ENCODE measurements at places on chromosomes 6 and 20.
A peak's percentile ranks its signal among the peaks of the same experiment; 100 is the strongest.

DNA sequence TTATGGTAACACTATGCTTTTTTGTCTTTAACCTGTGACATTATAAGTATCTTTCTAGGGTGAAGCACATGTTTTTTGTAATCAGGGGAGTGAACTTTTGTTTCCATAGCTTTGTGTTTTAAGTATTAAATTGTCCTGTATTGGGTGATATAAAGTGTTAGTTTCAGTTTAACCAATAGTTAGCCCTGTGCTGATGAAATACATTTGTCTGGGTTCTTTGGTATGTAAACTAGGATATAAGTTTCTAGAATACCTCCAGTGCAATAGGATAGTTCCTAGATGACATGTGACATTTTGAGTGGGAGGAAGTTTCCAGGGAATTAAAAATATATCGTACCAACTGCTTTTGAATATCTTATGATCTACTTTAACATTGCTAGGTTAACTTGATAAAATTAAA lies 611.0 kb upstream of the MARCKS start:
- no peak for DNase-seq

- DNase-seq, result no peak
These were observed 66.4 kb downstream of the LY86 start for GRCh38 chr6:6654599-6655575.

DNA sequence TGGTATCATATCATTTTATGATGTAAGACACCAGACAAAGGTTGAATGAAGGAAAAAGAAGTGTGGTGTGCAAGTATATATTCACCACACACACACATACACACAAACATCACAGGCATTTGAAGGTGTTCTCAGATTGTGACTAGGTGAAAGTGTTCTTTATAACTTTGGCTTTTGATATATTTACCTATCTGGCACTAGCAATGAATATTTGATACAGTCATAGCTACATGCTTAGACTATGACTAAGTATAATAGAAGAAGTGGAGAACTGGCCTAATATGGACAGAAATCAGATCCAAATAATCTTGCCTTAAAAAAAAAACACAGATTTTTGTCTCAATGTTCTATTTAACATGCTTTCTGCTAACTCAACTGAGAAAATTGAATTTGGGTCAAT lies 809.9 kb downstream of the KIF16B start:
- DNase-seq, result no peak

DNA sequence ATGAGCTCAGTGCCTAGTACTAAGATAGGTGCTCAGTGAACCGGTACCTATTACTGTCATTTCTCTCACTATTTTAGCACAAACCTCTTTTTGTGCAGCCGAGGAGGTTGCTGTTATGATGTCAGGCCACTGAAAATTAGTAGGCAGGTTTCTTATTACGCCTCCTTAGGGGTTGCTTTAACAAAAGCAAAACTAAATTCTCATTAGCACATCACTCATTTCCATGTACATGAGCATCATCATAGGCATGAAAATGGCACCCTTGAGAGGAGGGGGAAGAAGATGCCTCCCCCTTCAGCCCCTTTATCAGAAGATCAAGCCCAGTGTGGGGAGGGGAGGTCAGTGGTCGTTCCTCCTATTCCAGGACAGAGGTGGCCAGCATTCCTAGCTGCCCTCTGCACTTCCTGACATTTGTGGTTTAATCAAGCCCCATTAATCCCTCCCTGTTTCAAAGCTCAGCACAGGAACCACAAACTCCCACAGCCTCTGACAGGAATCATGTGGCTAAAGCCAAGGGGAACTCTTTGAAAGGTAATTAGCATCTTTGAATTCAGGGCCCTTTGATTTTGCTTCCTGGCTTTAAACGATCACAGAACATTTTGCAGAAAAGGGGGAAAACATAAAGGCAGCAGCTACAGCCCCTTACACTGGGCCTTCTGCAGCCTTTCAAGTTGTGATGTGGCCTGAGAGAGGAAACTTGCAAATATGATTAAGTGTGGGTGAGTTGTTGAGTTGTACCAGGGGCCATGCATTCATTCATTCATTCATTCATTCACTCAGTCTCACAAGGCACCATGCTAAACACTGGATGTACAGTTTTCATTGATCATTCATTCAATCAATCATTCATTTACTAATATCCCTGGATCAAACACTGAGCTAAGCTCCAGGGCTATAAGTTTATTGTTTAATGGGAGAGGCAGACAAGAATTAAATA lies 31.9 kb upstream of the PSMF1 start:
- no peak for DNase-seq

DNA sequence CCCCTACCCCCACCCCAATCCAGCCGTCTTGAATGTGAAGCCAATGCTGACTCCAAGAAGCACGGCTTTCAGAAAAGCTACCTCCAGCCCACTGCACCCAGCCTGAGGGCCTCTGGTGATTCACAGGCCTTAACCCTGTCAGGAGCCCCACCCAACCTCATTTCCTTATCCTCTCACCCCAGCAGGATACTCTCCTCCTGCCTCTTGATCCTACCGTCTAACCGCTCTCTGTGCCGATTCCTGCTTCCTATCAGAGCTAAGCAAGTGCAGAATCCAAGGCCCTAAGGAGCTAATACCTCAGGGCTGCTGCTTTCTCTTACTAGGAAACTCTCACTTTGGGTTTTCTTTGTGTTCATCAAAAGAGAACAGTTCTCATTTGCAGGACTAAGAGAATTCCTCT lies 47.2 kb downstream of the TRERF1 start:
- peak; percentile 89 for DNase-seq

GRCh38 chr6:110232450-110232849 lies 52.2 kb downstream of the CDC40 start:
- DNase-seq, result no peak

GRCh38 chr6:67870321-67870720 lies 764.8 kb upstream of the ADGRB3 start:
- no peak for DNase-seq

DNA sequence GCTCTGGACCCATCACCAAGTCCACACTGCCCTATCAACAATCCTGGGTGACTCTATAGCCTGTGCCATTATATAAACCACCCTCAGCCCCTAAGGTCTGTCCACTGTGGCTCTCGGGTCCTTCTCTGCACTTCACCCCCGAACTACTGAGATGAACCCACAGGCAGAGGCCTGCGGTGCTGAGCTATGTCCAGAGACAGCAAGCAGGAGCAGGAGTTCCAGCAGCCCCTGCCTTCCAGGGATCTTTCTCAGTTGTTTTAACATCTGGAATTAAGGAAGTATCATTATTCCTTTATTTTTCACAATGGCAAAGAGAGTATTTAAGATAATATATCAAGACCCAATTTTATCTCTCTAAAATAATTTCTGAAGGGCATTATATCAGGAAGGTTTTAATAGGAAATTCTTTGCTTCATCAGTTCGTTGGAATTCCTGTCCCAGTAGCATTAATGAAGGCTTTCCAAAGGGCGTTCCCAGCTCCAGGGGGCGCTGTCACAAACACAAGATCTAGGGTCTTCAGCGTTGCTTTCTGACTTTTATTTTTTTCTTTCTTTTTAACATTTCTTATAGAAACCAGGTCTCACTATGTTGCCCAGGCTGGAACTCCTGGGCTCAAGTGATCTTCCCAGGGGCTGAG lies 27.3 kb downstream of the RRBP1 start:
- DNase-seq, result peak; percentile 15

DNA sequence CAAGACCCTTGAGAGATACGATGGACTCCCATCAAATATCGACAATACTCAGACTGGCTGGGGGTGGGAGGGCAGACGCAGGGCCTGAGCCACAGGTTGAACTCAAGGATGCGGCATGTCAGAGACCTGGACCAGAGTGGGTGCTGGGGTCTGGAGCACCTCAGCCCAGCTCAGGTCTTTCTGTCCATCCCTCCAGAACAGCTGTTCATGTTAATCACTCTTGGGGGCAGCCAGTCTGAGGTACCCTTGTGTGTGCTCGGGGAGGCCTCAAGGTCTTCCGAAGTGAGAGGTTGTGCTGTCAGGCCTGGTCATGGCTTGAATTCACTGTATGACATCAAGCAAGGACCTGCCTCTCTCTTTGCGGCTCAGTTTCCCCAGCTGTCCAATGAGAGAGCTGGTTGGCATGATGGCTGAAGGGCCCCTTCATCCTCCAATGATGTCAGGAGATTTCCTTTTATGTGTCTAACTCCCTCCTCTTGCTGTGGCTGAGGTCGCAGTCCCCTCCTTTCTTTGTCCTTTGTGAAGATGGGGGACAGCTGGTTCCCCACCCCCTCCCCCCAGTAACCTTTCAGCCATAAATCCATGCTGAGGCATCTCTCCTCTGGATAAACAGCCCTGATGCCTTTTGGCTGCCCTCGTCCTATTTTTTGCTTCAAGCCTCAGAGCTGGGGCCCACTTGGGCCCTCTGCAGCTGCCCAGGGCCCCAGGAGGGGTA lies 15.3 kb downstream of the MYH7B start:
- DNase-seq, result peak; percentile 66

DNA sequence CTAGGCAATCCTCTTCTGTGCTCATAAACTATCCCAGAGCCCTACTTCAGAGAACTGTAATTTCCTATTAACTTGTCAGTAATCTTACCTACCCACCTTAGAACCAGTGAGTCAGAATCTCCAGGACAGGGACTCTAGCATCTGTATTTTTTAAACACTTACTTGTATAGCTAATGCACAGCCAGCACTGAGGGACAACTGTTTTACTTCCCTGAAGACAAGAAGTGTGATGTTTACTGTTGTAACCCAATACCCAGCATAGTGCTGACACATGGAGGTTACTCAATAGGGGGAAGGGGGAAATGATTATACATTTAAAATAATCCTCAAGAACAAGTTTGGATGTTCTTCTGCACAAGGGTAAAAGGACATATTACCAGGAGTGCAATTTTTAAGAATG lies 130.8 kb downstream of the BTBD9 start:
- DNase-seq, result no peak

DNA sequence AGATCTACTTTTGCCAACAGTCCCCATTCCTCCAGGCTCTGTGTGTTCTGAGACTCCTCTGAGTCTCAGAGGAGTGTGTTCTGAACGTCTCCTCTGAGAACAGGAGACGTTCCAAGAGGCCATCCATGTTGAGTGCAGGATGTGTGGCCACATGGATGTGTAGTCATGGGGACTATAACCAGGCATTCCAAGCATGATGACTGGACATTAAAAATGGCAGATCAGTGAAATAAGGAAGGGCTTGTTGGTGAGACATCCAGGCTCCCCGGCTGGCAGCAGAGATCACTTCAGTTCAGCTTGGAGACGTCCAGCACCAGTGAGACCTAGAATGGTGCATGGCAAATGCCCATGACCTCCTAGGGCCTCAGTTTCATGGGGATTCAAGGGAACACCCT lies 34.3 kb upstream of the POU5F1 start:
- DNase-seq, result no peak

DNA sequence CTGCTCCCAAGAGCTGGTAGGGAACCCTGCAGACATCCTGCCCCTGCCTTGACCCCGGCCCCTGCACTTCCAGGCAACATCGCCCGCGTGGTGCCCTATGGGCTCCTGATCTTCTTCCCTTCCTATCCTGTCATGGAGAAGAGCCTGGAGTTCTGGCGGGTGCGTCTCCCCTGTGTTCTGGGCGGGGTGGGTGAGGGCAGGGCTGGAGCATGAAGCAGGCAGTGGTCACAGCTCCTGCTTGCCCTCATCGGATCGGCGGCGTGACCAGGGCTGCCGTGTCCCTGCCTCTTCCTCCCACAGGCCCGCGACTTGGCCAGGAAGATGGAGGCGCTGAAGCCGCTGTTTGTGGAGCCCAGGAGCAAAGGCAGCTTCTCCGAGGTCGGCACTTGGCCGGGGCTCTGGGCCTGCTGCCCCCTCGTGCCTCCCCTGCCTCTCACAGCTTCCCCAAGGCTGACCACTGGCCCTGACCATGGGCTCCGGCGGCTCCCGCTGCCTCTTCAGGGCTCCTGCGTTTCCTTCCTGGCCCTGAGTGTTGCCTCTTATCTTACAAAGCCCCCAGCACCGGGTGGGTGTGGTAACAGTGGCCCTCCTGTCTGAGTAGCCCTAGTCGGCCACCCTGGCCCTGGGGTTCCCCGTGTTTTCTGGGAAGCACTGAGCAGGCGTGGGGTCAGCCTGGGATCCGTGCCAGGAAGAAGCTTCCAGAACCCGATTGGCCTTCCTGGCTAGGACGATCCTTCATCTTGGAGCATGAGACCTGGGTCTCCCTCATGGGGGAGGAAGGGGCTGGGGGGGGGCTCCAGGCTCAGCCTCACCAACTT lies 8.0 kb upstream of the TNFRSF6B start:
- peak; percentile 91 for DNase-seq

GRCh38 chr6:140385679-140386078 lies 1011.2 kb upstream of the CITED2 start:
- no peak for DNase-seq

GRCh38 chr20:7379621-7380220 lies 560.5 kb downstream of the HAO1 start:
- no peak for DNase-seq

DNA sequence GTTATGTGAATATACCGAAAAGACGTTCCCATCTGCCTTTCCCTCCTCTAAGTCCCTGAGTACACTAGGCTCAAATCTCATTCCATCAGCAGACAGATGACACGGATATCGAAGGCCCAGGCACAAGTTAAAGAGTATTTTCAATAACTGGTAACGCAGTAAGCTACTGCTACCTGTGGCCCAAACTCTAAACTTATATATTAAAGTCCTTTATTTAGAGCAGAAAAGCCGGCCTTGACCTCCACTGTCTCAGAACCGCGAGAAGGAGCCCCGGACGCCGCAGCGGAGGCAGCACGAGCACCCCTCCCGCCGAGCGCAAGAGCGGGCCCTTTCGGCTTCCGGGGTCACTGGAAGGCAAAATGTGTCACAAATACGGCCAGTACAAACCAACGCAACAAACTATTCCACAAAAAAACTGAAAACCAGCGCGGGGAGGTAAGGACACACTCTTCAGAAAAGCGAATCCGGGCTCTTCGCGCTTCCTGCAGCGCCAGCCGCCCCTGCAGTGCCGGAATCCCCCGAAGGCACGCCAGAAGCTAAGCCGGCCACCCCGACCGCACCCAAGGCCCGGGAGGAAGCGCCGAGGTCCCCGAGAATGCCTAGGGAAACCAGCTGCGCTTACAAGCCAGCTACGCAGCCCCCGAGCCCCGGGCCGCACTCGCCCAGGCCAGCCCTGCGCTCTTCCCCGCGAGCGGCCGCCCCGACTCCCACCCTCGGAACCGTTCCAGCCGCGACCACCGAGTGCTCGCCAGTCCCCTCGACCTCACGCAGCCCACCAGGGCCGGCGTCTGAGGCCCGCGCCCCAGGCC lies 681 bp downstream of the DIDO1 start:
- DNase-seq, result peak; percentile 84

GRCh38 chr6:33662318-33662717 lies 41.2 kb downstream of the ITPR3 start:
- DNase-seq, result no peak

DNA sequence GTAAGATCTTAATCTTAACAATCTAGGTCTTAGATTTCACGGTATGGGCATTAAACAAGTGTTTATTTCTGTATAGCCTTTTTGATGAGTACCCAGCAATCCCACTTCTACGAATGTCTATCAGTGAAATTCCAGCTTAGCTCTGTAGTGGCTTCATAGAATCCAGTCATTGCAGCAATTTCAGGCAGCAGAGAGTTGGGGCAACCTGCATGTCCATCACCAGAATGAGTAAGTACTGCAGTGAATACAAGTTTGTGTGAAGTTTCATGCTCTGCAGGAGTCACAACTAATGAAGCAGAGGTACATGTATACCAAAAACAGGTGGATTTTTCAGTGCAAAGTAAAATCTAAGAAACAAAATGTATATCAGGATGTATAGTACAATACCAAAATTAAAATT lies 151.7 kb downstream of the OR2B2 start:
- DNase-seq, result no peak
